ENCODE measurements at places on chromosomes 16 and 17.

DNA sequence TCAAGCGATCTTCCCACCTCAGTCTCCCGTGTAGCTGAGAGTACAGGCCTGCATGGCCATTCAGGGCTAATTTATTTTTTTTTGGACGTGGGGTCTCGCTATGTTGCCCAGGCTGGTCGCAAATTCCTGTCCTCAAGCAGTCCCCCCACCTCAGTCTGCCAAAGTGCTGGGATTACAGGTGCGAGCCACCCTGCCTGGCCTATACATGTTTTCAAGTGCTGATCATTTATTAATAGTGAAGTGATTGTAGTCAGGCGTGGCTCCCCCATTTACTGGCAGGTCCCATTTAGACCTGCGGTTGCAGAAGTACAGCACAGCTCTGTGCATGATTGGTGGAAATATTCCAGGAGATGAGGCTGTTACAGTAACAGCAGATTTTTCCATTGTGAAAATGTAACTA lies 8.4 kb downstream of the FOXK2 start:
- no peak for DNase-seq

DNA sequence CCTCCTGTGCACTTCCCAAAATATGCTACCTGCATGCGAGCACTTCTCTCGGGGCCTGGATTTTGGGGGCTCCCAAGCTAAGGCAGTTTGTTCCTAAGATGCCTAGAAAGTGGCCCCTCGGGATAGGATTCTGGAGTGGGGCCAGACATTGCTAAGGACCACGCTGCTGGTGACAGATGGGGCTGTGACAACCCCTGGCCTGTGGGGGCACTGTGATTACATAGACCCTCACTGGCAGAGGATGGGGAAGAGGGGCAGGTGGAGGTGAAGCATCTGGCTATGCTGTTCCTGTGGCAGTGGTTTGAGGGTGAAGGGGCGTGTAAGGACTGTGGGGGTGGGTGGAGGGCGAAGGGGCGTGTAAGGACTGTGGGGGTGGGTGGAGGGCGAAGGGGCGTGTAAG lies 128.4 kb downstream of the ENGASE start:
- no peak for DNase-seq

GRCh38 chr17:16495561-16495960 lies 3.6 kb upstream of the LRRC75A start:
- no peak for DNase-seq

DNA sequence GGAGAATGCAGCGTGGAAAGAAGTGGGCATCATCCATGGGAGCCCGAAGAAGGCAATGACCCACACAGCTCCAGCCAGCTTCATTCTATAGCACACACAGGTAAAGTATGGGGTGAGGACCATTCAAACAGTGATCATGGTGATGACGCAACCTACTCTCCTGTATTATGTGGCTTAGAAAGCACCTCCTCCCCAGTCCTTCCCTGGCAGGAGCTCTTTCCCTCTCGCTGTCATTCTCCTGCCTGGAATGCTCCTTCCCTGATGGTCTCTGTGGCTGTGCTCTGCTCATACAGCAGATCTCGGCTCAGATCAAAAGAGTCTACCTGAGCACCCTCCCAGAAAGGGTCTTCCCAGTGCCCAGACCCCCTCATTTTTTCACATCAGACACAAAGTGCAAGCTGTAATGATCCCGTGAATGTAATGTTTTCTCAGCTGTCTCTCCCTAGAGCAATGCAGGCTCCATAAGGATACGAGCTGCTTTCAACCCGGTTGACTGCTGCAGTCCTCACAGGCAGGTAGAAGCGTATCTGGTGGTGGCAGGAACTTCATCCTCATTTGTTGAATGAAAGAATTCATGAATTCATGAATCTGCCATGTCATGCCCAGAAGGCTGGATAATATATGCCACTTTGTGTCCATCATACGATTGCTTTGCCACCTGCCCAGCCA lies 248.8 kb downstream of the HS3ST3A1 start:
- DNase-seq = no peak

Data from activated CD4-positive, CD25-positive, alpha-beta regulatory T cell (primary cell).